AG09309 (cell line): ENCODE measurements at places on chromosomes 1 and 21.

- no peak for DNase-seq
Observed at GRCh38 chr1:40519517-40519916, 10.9 kb downstream of the EXO5 start.

DNA sequence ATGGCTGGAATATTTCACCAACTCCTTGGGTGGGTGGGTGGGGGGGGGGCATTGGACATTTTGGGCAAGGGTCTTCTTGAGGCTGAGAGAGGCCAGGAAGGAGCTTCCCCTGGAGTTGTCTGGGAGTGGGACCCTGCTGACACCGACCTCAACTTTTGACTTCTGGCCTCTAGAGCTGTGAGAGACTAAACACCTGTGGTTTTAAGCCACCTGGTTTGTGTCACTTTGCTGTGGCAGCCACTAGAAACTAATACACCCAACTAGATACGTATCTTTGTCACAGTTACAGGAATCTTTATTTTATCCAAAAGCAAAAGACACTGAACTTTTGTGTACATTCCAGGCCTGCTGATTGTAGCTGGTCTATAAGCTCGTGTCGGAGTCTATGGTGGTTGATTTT lies 9.9 kb upstream of the RIPK4 start:
- DNase-seq: no peak

- DNase-seq: no peak
Observed at GRCh38 chr1:210739627-210740026, 394.3 kb downstream of the KCNH1 start.

DNA sequence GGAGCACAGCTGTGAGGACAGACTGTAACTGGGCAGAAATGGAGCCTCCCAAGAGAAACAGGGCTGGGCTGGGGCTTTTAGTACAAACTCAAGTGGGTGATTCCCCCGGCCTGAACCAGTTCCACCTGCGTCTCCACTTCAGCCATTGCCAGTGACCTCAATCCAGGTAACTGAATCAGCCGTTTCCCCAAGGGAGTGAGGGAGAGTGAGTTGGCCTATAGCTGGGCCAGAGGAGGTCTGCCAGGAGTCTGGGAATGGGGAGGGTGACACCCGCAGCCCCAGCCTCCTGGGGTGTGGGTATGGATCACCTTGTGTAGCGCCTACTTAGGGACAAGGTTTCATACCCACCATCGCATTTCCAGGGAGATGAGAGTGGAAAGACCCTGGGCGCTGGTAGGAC lies 8.5 kb downstream of the SLC26A9 start:
- DNase-seq: no peak

GRCh38 chr1:115679141-115679611 lies 37.4 kb downstream of the VANGL1 start:
- DNase-seq: peak; percentile 16

DNA sequence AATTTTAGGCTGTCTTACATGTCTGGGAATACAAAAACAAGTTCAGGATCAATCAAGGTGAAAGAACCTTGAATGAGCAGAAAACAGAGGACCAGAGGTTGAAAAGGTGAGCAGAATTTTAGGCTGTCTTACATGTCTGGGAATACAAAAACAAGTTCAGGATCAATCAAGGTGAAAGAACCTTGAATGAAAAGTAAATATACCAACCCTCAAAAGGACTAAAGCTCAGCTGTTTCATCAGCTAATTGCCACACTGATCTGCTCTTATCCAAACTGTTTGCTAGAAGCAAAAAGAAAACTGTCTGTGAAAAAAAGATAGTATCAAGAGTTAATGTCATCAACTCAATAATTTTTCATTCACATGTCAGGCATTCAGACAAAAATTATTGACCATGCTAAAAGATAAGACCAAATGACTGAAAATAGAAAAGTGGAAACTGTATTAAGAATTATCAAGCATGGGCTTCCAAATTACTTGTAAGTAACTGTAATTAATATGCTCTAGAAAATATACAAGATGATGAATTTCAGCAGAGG lies 69.2 kb downstream of the LTN1 start:
- no peak for DNase-seq

DNA sequence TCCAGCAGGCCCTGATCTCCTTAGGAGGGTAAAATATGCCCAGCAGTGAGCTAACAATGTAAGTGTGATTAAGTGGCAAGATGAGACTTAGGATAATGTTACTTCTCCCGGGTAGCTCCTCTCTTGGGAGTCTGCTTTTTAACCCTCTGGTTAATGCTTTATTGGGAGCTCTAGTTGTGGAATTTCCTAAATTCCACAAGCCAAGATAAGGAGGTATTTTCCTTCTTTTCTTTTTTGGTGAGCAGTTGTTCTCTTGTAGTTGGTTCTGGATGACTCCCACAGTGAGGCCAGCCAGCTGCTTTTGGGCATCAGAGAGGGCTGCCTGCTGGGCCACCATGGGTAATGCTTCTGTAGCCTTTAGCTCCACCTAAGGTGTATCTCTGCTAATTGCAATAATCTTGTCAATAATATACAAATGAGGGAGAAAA lies 19.3 kb downstream of the C1orf52 start:
- DNase-seq: no peak

GRCh38 chr21:44711327-44712202 lies at the start of gene TSPEAR:
TSS of gene TSPEAR (minus strand) at chr21:44711572. CDS start at chr21:44711514, 58 bp downstream.
- no peak for DNase-seq

- DNase-seq: peak; percentile 91
Observed at GRCh38 chr1:2133039-2133878, 61.3 kb downstream of the FAAP20 start.

GRCh38 chr21:45543371-45543709 lies 1.1 kb upstream of the SLC19A1 start:
- no peak for DNase-seq

GRCh38 chr1:93738075-93738622 lies 56.5 kb upstream of the BCAR3 start:
- peak; percentile 81 for DNase-seq

GRCh38 chr1:100266741-100267140 lies 725 bp downstream of the RTCA start:
- DNase-seq: no peak

DNA sequence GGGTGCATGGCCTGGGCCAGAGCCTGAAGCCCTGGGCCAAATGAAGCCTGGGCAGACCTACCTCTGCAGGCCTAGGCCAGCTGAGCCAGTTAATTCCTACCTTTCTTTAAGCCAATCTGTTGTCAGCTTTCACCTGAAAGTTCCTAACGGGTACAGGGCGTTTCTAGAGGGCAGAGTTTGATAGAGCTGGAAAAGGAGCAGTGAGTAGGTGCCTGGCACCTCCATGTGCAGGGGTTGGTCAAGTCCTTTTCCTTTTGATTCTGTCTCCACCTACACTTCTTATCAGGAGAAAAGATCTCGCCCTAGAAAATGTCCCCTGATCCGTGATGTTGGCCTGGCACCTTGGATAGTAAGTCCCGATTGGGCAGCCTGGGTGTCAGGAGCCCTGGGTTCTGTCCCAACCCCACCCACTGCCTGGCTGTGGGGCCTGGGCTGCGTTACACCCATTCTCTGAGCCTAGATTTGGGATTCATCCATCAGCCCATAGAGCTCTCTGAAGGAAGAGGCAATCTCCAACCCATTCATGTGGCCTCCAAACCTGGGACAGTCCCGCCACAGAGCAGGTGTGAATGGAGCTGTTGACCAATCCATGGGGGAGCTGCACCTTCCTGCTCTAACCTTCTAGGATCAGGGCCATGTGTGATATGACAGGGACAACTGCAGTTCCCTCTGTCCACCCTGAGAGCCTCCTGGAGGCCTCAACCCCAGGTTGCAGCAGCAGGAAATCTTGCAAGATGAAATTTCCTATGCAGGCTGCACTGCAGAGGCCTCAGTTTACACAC lies 304.3 kb downstream of the MATN1 start:
- DNase-seq: no peak

DNA sequence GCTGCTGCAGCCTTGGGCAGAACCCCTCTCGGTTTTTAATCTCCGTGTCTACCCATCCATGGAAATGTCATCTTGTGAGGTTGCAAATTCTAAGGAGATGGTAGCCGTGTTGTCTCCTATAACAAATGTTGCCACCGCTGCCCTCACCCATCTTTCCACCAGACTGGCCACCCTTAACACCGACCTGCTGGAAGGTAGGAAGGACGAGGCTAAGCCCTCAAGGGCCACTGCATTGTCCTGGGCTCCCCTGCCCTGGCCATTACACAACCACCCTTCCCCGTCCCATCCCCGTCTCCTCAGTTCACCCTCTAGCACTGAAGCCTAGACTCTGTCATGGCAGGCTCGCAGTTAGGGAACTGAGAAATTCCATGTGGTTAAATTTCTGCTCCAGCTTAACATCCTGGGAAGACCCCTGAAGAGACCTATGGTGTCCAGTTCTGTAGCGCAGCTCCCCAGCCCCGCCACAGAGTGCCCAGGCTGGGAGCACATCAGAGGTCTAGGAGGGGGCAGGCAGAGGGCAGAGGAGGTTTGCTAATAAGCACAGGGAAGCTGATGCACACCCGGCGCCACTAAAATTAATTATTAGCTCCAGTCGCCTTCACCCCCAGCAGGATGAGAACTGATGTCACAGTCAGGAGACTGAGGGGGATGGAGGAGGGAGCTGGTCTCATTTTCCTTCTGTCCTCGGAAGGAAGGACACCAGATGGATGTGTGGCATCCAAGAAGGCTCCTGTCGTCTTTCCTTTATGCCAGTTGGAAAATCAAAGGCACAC lies 38.3 kb downstream of the STUM start:
- DNase-seq: no peak

- DNase-seq: no peak
Observed at GRCh38 chr1:84611796-84612195, 37.6 kb upstream of the CTBS start.

DNA sequence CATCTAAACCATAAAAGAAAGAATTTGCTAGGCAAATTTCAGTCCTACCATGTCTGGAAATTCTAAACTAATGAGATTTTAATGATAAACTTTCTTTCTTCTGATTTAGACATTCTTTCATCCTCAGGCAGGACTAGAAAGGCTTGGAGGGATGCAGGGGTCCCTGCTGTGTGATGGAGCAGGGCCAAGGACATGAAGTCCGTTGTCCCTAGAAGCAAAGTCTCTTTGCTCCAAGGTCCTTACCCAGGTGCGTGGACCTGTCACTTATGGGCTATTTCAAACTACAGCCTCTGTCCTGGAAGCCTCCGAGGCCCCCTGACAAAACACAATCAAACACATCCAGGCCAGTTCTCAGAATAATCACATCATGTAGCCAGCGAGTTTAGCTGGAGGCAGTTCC lies 26.6 kb downstream of the URB1 start:
- DNase-seq: no peak

- DNase-seq: no peak
Observed at GRCh38 chr1:214506972-214507431, 44.4 kb downstream of the PTPN14 start.

- no peak for DNase-seq
Observed at GRCh38 chr1:38210021-38210894, 163.7 kb upstream of the POU3F1 start.

GRCh38 chr21:14814991-14815390 lies 249.8 kb downstream of the NRIP1 start:
- DNase-seq: no peak

GRCh38 chr1:96865731-96866685 lies 144.4 kb downstream of the PTBP2 start:
- peak; percentile 97 for DNase-seq

DNA sequence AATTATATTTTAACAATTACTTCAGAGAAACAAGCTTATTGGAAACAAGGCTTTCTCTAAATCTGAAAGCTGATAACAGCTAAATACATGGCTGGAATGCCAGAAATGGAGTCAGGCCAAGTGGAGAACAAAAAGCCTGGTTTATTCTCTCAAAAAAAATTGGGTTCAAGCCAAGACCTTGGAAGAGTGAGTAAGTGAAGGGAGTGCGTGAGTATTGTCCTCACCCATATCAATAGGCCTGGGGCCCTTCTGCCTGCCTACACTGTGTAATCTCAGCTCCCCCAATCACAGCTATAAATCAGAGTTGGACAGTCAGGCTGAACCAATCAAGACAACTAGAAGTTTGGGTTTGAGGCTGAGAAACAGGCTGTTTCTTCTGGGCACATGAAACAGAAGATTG lies 7.4 kb downstream of the KYAT3 start:
- DNase-seq: peak; percentile 71

DNA sequence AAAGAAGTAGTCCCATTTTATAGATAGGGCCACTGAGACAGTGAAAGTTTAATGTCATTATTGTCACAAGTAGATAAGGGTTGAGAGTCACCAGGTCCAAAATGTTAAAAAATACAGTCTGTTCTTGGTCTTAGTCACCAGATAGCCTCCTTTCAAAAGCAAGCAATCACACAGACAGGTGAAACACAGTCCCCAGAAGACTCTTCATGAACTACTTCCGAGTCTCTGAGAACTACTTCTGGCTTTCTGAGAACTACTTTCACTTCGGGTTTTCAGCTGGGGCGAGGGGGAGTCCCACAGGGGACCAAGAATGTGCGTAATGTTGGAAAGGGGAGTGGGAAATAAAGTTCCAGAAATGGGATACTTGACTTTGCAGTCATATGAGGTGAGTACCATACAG lies 143.2 kb downstream of the HHIPL2 start:
- no peak for DNase-seq

DNA sequence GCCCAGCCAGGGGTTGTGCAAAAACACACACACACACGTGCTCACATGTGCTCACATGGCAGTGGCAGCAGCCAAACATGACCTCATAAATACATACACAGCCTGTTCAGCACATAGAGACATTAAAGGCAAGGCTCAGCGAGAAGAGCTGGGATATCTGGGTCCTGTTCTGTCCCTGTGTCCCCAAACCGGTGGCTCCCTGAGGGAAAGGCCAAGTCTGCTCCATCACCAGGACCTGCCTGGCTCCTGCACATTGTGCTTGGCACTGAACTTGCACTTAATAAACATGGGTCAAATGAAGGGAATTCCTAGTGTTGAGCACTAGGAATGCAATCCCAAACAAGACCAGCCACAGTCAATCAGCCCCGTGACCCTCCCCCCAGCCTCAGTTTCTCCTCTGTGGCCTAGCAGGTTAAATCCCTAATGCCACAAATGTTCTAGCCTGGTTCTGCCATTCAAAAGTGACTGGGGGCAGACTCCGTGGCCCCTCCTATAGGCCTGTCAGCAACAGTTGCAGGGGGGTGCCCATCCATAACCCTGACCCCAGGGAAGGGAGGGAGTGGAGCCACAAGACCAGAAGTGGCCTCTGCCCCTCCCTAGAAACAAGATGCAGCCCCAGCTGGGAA lies 160.9 kb upstream of the VAMP3 start:
- DNase-seq: no peak

DNA sequence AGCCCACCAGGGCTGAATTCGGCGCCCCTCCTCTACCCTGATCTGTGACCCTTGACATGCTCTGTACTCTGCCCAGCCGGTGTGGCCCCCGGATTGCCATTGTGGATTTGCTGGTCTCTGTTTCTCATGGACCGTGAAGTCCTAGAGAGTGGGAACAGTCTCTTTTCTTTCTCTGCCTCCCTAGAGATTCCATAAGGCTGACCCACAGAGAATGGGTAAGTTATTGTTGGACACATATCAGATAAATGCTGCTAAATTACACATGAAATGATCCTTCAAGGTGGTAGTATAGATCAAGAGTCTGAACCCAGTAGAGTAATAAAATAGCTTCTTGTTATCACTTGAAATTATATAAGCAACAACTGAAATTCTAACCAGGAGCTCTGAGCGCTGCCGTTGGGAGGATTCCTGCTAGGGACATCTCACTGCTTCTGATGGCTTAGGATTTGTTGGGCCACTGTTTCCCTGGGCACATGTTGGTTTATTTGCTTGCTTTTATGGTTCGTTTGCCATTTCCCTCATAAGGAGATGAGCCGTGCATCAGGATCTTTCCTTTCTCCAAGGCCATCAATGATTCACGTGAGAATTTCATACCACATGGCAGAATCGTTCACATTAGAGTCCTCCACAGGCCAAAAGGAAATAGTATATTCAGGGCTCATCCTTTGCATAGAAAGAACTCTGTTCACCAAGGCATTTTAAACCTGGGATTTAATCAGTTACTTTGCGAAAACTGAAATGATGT lies 111.9 kb downstream of the ZBTB18 start:
- no peak for DNase-seq
